Stimulated activated CD4-positive, alpha-beta T cell treated with anti-CD3 and anti-CD28 coated beads, Interleukin-4, amount 100 ng/mL, for 4 hours (primary cell): ENCODE measurements at places on chromosomes 13 and 19.

DNA sequence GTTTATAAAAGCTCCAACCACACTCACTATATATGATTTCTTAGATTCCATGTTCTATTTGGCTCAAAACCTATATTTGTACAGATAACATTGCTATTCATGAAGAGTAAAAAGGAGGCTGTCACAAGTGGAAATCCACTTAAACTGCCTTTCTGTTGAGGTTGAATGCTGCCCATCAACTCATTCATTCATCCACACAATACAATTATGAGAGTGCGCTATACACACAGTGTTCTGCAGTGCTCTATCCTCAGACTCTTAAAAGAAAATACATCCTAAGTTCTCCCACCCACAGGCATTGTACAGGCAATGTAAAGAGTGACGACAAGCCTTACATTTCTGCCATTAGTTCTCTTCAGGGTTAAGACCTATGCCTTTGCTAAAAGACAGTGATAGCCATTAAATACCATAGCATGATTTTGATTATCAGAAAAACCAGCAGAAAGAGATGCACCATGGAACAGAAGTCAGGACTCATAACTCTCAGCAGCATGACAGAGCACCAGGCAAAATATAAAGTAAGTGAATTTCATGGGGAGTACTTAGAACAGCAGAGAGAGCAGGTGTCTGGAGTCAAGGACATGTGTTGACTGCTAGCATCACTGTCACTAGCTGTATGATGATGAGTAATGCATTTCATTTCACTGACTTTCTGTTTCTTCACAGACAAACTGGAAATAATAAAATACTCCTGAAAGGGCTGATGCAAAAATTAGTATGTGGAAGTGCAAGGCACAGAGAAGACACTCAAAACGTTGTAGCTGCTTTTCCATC, 218.0 kb downstream of the RBM26 start:
- DNase-seq = no peak

DNA sequence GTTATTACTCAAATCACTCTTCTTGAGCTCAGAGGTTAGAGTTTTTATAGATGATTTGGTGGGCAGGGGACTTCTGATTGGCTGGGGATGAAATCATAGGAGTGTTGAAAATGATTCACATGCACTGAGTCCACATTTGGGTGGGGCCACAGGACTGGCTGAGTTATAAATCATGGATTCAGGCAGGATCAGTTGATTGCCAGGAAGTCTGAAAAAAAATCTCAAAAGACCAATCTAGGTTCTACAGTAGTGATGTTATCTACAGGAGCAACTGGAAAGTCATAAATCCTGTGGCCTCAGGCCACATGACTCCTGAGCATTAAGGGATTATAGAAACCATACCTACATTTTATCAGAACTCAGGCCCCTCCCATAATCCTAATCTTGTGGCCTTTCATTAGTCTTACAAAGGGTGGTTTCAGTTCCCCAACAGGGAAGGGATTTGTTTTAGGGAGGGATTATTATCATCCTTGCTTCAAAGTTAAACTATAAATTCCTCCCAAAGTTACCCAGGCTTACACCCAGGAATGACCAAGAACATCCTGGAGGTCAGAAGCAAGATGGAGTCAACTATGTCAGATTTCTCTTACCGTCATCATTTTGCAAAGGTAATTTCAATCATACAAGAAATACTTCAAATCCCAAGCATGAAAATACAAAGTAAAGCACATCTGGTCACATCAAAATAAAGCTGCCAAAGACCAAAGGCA, 5.6 kb upstream of the CCDC70 start:
- DNase-seq = no peak

DNA sequence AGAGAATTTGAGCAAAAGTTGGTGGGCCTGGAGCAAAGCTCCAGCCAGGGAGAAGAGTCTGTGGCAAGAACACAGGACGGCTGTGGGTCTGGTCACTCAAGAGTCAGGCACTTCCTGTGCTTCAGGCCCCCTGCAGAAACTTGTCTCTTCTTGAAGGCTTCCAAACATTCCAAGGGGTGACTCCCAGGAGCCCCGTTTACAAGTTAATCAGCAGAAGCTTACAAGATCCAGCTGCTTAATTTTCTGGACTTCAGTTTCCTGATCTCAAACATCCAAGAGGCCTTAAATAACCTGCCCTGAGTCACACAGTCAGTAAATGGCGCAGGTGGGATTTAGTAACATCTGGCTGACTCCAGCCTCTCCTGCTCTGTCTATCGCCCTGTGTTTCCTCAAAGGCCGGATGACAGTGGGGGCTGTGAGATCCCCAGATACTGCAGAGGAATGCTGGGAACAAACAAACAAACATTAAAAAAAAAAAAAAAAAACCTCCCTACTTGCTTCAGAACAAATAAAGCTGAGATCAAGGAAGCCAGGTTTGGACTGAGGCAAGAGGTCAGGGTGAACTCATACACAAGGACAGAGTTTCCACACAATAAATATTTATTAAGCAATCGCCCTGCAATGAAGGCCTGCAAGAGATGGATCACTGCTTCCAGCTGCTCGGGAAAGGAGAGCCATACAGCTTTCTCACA, 175.4 kb upstream of the RFC3 start:
- DNase-seq = no peak

- DNase-seq = no peak
Observed at GRCh38 chr13:20270163-20270865, 38.2 kb upstream of the GJB6 start.

DNA sequence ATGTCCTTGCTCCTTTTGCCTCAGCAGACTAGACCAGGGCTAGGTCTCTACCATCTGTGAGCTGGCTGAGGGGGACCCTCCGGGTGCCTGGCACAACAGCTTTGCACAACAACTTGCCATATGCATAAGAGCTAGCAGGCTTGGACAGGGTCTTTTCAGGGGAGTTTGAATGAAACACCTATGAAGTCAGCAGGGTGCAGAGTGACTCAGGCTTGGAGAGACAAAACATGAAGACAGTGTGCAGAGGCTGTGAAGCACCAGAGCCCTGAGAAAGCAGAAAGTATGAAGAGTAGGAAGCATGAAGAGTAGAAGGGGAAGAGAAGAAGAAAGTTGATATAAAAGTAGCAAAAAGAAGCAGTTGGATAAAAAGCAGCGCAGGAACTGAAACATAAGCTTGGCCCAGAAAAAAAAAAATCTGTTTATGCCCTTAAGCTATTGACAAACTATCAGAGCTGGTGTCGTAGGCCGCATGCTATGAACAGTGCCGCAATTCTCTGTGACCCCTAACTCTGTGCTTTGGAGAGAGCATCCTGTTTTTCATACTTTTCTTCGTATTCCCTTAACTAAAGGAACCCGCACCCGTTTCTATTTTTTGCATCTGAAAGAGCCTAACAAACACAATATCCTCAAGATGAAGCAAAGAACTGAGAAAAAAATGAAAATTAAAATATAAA, 52.7 kb upstream of the FAM216B start:
- no peak for DNase-seq

DNA sequence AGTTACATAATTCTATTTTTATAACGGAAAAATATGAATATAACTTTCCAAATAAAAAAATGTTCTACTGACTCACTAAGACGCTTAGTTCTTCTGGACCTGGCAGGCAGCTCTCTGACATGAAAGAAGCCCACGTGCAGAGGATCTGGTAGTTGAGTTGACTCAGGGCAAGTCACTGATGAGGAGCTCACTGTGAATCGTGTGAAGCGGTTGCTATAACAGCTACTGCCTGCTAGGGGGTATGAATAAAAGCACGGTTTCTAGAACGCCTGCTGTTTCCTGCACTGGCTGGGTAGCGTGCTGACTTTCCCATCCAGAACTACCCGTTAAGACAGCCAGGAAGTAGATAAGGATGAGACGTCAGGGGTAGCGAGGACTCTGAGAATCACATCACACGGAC, 54.7 kb upstream of the WASF3 start:
- peak; percentile 50 for DNase-seq
